ENCODE measurements at places on chromosomes 11 and 22. TPM values are rescaled to one million over a fixed set of nuclear protein-coding genes. Genes with fewer than 3 reads are reported as not detected.

- no peaks in the 10 kb centered on the region for H3K27me3 ChIP-seq
- H3K4me3 ChIP-seq = no peak overlapping the region
- H3K4me1 ChIP-seq = peaks cover 23% of the 10 kb centered on the region
- peak; percentile 88 for DNase-seq
- H3K36me3 ChIP-seq = peaks cover 34% of the 10 kb centered on the region
- peak overlapping the region; percentile 83 for H3K27ac ChIP-seq
Observed at GRCh38 chr22:21761086-21761485, 25.5 kb upstream of the YPEL1 start.

DNA sequence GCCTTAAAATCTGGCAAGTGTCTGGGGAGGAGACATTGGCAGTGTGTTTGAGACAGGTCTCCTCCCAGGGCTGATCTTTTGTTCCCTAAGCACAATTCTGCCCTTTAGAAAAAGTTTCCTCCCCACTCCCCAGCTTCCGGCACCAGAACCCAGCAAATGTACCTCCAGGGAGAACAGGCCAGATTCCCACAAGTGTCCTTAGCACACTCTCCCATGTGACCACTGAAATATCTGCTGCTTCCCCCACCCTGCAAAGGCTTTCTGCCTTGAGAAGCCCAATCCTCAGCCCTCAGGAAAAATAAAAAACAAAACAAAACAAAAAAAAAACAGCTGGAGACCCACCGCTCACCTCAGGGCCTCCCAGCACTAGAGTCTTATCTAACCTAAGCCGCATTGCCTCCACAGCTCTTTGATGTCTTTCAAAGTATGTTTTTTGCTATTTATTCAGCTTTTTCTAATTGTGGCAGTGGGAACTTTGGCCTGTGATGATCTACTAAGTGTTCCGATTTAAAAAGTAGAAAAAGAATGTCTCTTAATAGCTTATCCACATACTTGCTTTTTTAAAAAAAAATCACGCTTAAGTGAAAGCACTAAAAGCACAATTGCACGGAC lies 29.0 kb upstream of the FBLN1 start:
- H3K27ac ChIP-seq = no peak overlapping the region
- H3K27me3 ChIP-seq = no peaks in the 10 kb centered on the region
- no peak overlapping the region for H3K4me3 ChIP-seq
- H3K4me1 ChIP-seq = peaks cover 36% of the 10 kb centered on the region

The PPFIA1 gene
- 25.6 TPM for total RNA-seq

The SHANK2 gene
- 1.6 TPM for total RNA-seq

The SLC5A4 gene
- total RNA-seq = under 0.01 TPM

The SLC22A8 gene
- not detected for total RNA-seq

The CD59 gene
- 765 TPM for total RNA-seq

DNA sequence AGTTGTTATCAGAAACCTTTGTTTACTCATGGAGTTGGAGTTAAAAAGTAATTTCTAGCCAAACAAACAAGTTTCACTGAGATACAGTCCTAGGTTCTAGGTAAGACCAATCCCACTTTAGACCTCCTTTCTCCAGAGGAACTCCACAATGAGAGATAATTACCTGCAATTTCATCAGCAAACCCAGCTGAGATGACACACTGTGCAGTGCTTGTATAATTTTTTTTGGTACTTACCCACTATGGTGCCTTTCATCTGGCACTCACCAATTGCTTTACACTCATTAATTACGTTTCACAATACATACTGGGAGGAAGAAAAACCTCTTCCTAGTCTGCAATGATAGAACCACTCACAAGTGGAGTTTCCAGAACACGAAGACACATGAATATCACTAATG lies 1.8 kb upstream of the MUC15 start:
- no peak overlapping the region for H3K4me3 ChIP-seq
- DNase-seq = no peak
- no peak overlapping the region for H3K27ac ChIP-seq
- no peaks in the 10 kb centered on the region for H3K27me3 ChIP-seq
- no peaks in the 10 kb centered on the region for H3K4me1 ChIP-seq
- H3K36me3 ChIP-seq = no peaks in the 10 kb centered on the region

DNA sequence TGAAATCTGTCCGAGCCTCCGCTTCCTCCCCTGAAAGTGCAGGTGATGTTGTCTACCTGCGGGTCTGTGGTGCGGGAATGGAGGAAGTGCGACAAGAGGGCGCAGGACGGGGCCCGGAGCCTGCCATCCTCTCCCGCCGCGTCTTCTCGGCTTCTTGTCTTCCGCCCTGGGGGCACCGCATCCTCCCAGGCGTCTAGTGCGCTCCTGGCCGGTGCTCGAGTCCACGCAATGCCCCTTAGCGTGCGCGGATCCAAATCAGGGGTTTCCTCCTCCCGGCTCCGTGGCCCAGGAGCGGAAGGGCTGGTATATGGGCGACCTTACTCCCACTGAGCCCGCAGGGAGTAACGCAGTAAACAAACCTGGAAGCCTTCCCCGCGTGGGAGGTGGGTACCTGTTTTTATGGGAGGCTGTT lies 405 bp downstream of the SFI1 start:
- H3K4me1 ChIP-seq = no peaks in the 10 kb centered on the region
- no peaks in the 10 kb centered on the region for H3K27me3 ChIP-seq
- H3K4me3 ChIP-seq = peak overlapping the region; percentile 77

GRCh38 chr11:77196961-77197360 lies 68.9 kb downstream of the MYO7A start:
- H3K27ac ChIP-seq = no peak overlapping the region
- H3K4me3 ChIP-seq = no peak overlapping the region

The PLEKHB1 gene
- total RNA-seq = 0.36 TPM

The TRIM6 gene
- total RNA-seq = 5.0 TPM

The TREH gene
- total RNA-seq = not detected

The CHST1 gene
- not detected for total RNA-seq

The OR51I1 gene
- total RNA-seq = not detected

The VPREB3 gene
- total RNA-seq = not detected

- no peak overlapping the region for H3K4me3 ChIP-seq
- H3K27me3 ChIP-seq = no peaks in the 10 kb centered on the region
- no peaks in the 10 kb centered on the region for H3K4me1 ChIP-seq
Observed at GRCh38 chr11:95119361-95120060, 29.9 kb downstream of the ENDOD1 start.

DNA sequence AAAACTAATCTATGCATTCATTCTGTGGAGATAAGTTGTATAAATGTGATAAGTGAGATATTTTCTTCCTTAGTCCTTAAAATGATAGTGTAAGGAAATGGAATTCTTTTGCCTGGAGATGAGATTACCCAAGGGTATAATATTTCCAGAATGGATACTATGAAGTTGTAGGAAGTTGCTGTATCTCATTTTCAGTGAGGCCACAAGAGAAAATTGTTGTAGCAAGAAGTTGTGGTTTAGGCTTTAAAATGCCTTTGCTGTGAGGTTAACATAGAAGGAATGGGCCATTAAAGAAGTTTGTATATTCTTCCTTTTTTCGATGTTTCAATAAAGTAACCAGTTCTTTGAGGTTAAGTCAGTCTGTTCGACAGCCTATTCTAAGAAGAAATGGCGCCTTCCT lies 50.7 kb upstream of the LIN7C start:
- H3K36me3 ChIP-seq = no peaks in the 10 kb centered on the region
- no peaks in the 10 kb centered on the region for H3K4me1 ChIP-seq
- DNase-seq = peak; percentile 73
- H3K27me3 ChIP-seq = no peaks in the 10 kb centered on the region
- no peak overlapping the region for H3K27ac ChIP-seq
- no peak overlapping the region for H3K4me3 ChIP-seq

The OR6A2 gene
- total RNA-seq = 0.72 TPM

- H3K36me3 ChIP-seq = no peaks in the 10 kb centered on the region
- H3K4me3 ChIP-seq = no peak overlapping the region
- no peak overlapping the region for H3K27ac ChIP-seq
- no peak for DNase-seq
- H3K4me1 ChIP-seq = no peaks in the 10 kb centered on the region
Observed at GRCh38 chr11:32701616-32702015, 92.8 kb downstream of the CCDC73 start.

GRCh38 chr11:59898650-59899049 lies 20.1 kb downstream of the OOSP3 start:
- no peak overlapping the region for H3K4me3 ChIP-seq
- H3K27ac ChIP-seq = no peak overlapping the region
- no peaks in the 10 kb centered on the region for H3K36me3 ChIP-seq
- H3K4me1 ChIP-seq = no peaks in the 10 kb centered on the region

DNA sequence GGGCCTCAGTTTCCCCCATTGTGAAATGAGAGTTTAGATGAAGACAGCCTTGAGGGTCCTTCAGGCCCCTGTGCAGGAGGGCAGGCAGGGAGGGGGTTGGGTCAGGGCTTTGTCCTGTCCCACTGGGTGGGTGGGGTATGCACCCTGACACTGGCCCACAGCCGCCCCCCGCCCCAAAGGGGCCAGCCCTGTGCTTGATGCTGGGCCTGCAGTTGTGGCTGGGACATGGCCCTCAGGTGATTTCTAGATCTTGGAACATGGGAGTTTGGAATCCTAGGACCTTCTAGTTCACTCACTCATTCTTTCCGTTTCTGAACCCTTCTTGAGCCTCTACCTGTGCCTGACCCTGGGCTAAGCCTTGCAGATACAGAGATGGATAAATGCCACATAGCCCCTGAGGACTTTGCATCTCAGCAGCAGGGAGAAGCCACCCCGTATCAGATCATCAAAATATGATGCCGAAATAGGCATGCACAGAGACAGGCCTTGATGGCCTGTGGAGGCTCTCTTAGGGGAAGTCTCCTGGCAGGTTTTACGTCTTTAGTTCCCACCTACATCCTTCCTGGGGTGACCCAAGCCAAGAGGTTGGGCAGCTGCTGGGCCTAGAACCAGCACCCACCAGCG lies 76.0 kb downstream of the FBLN1 start:
- no peak overlapping the region for H3K27ac ChIP-seq
- peaks cover 74% of the 10 kb centered on the region for H3K36me3 ChIP-seq
- H3K4me3 ChIP-seq = no peak overlapping the region
- no peaks in the 10 kb centered on the region for H3K27me3 ChIP-seq
- peaks cover 2% of the 10 kb centered on the region for H3K4me1 ChIP-seq

The SVIP gene
- 6.1 TPM for total RNA-seq
